ENCODE measurements at places on chromosomes 5 and 9.

- DNase-seq, result no peak
These were observed 73.4 kb upstream of the FOXE1 start for GRCh38 chr9:97779608-97780007.

GRCh38 chr5:125057912-125058826, 311.7 kb upstream of the ZNF608 start:
- peak; percentile 22 for DNase-seq

DNA sequence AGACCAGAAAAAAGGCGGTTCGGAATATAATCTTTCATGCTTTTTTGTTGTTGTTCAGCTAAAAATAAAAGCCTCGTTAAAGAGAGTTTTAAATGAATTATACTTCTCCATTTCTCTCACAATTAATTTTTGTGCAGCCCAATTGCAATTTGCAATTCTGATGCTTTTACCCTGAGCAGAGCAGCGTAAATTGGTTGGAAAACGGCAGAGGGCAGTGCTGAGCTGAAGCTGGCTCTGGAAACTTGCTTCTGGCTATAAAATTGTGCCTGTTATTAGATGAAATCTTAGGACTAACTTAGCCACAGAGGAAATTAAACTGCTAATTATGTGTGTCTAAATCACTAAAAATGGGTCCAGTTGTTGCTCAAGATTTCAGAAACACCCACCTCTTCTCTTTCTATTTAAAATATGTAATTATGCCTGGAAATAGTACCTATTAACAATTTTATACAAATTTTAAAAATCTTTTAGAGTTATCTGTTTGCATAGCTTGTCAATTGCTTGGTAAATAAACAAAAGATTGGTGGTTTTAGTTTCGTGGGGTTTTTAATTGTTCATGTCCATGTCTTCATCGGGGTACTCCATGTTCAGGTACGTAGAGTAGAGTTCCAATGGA, 441.8 kb upstream of the TLE4 start:
- DNase-seq, result peak; percentile 61

GRCh38 chr5:75909223-75909622, 174.0 kb upstream of the SV2C start:
- no peak for DNase-seq

DNA sequence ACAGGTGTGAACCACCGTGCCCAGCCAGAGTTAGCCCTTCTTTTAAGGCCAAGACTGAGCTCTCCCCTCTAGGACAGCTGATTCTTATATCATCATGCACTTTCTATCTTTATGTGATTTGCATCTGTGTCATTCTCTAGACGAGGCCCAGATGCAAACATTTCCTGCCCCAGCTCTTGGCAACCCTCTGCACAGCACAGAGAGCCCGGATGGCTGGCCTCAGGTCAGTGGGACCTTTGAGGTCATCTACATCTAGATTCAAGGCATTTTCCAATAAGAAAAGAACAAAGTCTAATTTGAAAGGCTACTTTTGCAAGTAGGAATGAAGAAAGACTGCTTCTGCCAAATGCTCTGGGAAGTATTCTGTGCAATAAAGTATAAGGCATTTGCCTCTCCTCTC, 109.0 kb upstream of the DAB2 start:
- DNase-seq, result no peak

DNA sequence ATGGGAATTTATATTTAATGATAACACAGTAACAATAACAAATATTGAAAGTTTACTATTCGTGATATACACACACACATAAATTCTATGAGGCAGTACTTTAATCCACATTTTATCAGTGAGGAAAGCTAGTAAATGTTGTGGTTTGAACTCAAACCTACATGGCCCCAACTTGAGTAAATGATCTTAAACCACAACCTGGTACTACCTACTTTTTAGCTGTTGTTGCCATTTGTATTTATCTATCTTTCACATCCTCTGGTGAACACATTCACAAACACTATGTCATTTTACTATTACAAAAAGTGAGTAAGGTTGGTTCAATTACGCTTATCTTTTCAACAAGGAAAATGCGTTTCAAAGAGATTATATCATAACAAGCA, 186.1 kb downstream of the SMC2 start:
- peak; percentile 11 for DNase-seq
